Activated CD8-positive, alpha-beta T cell treated with anti-CD3 and anti-CD28 coated beads, Interleukin-2, amount 10 ng/mL, durations not matched to agents 7 days and 5 days (primary cell): ENCODE measurements at places on chromosomes 6 and 20. TPM values are rescaled to one million over a fixed set of nuclear protein-coding genes. Genes with fewer than 3 reads are reported as not detected.
A peak's percentile ranks its signal among the peaks of the same experiment; 100 is the strongest.

DNA sequence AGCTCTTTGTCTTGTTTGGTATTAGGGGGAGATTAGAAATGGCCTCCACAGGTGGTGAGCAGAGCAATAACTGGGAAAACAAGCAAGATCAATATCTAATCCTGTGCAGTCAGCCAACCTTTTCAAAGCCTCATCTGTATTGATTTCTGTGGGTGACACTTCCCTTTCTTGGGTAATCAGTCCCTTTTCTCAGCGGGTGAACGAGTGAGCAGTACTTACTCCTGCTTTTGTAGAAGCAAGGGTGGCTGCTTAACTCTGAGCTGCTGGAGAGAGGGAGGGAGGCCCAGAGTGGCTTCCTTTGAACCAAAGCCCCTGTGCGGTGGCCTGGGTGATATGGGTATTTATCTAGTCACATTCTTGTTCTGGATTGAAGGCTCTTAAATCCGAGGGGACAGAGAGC is 254.8 kb upstream of the CHD6 start:
- no peak overlapping the region for H3K4me3 ChIP-seq
- no peaks in the 10 kb centered on the region for H3K27me3 ChIP-seq
- DNase-seq = no peak
- H3K36me3 ChIP-seq = no peaks in the 10 kb centered on the region

DNA sequence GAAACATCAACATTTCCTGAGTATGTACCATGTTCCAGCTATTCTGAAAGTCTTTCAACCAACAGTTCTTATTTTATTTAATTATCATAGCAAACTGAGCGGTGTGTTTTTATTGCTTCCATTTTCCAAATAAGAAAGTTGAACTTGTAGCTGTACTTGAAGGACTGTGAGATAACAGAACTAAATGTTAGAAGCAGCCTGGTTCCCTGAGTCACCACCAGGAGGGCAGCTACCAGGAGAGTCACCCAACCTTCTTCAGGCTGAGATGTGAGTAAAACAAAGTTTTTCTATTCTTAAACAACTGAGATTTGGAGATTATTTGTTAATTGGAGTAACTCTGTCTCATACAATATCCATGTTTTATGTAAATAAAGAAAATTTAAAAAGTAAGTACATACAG is 403.4 kb downstream of the PKHD1 start:
- no peak overlapping the region for H3K27ac ChIP-seq
- no peaks in the 10 kb centered on the region for H3K4me1 ChIP-seq
- no peak overlapping the region for H3K4me3 ChIP-seq
- no peaks in the 10 kb centered on the region for H3K36me3 ChIP-seq

Gene RAET1E
- not detected for total RNA-seq

DNA sequence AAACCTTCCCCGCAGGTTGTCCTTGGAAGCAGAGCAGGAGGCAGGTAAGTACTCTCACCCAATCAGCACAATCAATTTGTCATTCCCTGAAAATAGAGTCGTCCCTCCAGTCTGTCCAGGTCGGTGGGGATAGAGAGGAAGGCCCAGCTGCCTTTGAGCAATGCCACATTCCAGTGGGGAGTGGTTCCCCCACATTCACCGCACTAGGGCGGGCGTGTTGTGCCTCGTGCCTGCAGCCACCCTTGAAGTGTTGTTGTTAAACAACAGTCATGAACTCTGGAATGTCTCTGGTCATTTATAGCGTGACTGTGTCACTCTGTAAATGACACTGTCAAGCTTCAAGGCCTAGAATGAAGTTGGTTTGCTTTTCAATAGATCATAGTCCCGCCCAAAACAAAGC is 33.4 kb downstream of the PRDM1 start:
- DNase-seq = no peak
- H3K4me3 ChIP-seq = no peak overlapping the region
- H3K27ac ChIP-seq = no peak overlapping the region

Gene TRIM40
- not detected for total RNA-seq

- H3K27ac ChIP-seq = peak overlapping the region; percentile 36
- no peaks in the 10 kb centered on the region for H3K27me3 ChIP-seq
- H3K4me3 ChIP-seq = no peak overlapping the region
- peaks cover 67% of the 10 kb centered on the region for H3K4me1 ChIP-seq
- peaks cover 43% of the 10 kb centered on the region for H3K36me3 ChIP-seq
Measured at GRCh38 chr20:24987873-24988835, 4.4 kb downstream of the APMAP start.

- H3K4me1 ChIP-seq = no peaks in the 10 kb centered on the region
- DNase-seq = no peak
- H3K27me3 ChIP-seq = peaks cover 31% of the 10 kb centered on the region
Measured at GRCh38 chr6:90619221-90619620, 32.3 kb upstream of the MAP3K7 start.
